ENCODE measurements at places on chromosomes 4 and X.

DNA sequence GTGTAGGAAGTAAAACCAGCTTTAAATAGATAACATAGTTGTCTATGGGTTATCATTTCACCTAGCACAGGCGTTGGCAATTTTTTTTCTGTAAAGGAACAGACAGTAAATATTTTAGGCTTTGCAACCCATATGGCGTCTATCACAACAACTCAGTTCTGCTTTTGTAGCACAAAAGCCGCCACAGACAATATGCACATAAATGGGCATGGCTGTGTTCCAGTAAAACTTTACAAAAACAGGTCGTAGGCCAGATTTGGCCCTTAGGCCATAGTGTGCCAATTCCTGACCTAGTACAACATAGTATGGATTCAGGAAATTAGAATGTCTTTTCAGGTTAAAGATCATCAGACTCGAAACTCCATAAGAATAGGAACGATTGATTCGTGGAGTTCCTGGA lies 265.3 kb upstream of the GK2 start:
- no peak for ATAC-seq

GRCh38 chr4:182653596-182653995 lies 263.6 kb downstream of the DCTD start:
- ATAC-seq, result no peak

- peak; percentile 20 for ATAC-seq
These were observed 78.4 kb downstream of the IRF2 start for GRCh38 chr4:184395971-184396391.

DNA sequence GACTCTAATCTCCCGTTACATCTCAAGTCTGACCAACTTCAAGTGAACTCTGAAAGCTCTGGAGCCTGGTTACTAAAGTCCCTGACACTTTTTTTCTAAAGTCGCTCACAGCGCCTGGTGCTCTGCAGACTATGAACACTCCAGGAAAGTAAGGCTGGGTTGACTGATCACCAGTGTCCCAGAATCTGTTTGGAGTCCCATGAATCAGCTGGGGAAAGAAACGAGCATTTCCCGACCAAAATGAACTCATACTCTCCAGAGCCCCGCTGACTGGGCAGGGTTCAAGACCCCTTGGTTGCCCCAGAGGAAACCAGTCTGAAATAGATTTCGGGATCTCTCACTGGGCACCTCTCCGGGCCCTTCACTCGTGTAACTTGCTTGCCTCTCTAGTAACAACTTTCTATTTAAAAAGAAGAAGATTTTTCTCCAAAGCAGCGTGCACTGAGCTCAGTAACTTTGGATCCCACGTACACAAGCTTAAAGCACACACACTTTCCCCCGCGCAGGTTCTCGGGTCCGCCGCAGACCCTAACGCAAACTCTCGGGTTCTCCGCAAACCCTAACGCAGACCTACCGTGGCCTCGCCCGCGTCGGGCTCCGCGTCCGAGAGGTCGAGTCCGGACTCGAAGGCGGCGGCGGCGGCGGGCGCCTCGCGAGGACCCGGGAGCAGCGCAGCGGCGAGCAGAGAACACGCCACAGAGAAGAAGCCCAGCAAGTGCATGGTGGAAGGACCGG lies 964 bp downstream of the VEGFC start:
- peak; percentile 35 for ATAC-seq

- no peak for ATAC-seq
These were observed at the start of gene FRMD7 for GRCh38 chrX:132127743-132128142. TSS of gene FRMD7 (minus strand) at chrX:132128020. CDS start at chrX:132127844, 176 bp downstream.

- no peak for ATAC-seq
These were observed 739.6 kb upstream of the SLIT2 start for GRCh38 chr4:19512086-19512485.

GRCh38 chr4:106263594-106264330 lies 52.2 kb downstream of the TBCK start:
- ATAC-seq, result no peak

- no peak for ATAC-seq
These were observed 31.9 kb downstream of the DTHD1 start for GRCh38 chr4:36313301-36313700.

- ATAC-seq, result no peak
These were observed 442.9 kb downstream of the MID1IP1 start for GRCh38 chrX:39244147-39244546.

DNA sequence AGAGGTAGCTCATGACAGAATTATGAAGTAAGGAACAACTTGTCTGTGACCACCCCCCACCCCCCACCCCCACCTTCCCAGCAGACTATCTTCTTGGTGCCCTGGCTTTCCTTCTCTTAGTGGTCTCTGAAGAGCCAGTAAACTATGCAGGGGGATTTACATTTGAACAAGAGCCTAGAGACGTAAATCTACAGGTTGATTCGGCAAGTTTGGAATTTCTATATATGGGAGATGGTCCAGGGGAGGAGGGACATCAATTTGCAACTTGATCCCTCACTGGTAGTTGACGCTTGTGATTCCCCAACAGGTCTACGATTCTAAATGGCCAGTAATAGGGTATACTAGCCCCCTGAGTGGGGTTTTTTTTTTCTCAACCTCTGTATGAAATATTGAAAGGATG lies 36.7 kb downstream of the IL13RA1 start:
- ATAC-seq, result no peak

DNA sequence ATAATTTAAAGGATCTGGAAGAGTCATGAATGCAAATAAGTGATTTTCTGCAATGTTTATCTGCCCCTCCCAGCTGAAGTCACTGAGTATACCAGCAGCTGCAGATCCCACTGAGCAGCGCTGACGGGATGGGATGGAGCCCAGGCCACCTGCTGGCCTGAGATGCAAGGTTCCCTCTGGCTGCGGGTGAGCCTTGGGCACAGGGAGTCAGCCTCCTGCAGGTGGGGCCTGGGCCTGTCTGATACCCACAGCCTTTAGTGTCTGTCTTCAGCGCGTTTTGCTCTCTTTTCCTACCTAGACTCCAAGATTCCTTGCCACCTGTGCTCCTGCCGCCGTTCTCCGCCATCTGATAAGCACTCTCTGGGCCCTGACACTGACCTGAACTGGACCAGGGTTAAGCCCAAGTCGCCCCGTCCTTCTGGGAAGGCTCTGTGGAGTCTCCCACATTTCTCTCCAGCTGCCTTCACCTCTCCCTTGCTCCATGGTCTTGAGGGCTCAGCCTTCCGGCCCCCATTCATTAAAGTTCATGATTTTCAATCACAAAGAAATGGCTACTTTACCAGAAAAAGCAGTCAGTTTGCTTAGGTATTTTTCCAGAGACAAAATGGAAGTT lies 223.1 kb upstream of the FAT1 start:
- peak; percentile 75 for ATAC-seq

DNA sequence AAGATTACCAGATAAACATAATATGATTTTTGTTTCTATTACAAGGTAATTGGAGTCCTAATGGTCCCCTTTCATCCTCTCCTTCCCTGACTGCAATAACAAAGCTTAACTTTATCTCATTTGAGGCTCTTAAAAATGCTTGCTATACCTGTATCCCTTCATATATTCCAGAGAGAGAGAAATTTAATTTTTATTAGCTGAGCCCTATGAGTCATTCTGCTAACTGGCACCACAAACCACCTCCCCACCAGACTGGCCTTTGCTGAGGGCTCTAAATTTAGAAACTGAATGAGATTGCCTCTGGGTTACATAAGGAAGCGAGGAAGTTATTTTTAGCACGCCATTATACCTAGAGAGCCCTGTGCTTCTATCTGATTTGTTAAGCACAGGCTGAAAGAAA lies 27.4 kb downstream of the CBLL2 start:
- ATAC-seq, result no peak

GRCh38 chr4:125316401-125316790 lies 1.6 kb downstream of the FAT4 start:
- peak; percentile 35 for ATAC-seq

GRCh38 chrX:50691820-50692219 lies 122.2 kb downstream of the SHROOM4 start:
- ATAC-seq, result peak; percentile 71

GRCh38 chrX:115362334-115363095 lies 73.0 kb downstream of the LUZP4 start:
- no peak for ATAC-seq

GRCh38 chrX:150990910-150991309 lies 7.8 kb downstream of the HMGB3 start:
- no peak for ATAC-seq

- peak; percentile 67 for ATAC-seq
These were observed 63.3 kb upstream of the ANXA10 start for GRCh38 chr4:168028970-168029597.

- ATAC-seq, result no peak
These were observed 215.5 kb downstream of the LDB2 start for GRCh38 chr4:16682975-16683374.

- ATAC-seq, result no peak
These were observed 77.3 kb downstream of the PHEX start for GRCh38 chrX:22109442-22109841.

- ATAC-seq, result no peak
These were observed 19.9 kb upstream of the NPFFR2 start for GRCh38 chr4:72011906-72012305.

DNA sequence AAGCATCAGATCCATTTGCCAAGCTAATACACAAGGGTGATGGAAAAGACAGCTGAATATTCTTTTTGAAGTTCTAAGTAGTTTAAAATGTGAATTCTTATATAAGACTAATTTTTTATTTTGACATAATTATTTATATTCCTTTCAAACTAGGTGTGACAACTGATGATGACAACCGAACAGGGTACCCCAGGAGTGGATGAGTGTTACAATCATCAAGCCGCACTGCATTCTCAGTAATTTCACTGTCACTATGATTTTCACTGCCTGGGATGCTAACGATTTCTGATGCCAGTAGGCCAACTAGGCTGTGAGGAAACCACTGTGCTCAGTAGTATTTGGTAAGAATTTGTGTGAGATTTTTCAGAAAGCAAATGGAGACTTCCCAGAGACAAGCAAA lies 317.5 kb downstream of the ARAP2 start:
- ATAC-seq, result no peak

GRCh38 chrX:109773374-109773773 lies 40.3 kb upstream of the ACSL4 start:
- no peak for ATAC-seq

DNA sequence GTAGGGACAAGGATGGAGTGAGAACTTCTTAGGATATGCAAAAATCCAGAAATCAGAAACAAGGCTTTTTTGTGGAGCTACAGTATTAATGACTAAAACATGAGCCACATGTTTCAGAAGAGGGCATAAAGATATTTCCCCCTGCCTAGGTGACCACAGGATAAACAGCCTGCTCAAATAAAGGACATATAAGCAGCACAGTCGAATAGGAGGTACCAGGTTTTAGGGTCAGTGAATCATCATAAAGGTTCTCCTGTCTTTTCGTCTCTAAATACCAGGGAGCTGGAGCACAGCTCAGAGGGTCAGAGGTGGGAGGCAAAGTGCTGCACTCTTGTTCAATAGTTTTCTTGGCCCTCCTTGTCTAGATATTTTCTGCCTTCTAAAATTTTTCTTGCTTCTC lies 211.9 kb upstream of the HS3ST1 start:
- ATAC-seq, result no peak

GRCh38 chr4:38360201-38360600 lies 303.8 kb upstream of the KLF3 start:
- ATAC-seq, result no peak

- ATAC-seq, result peak; percentile 38
These were observed 21.6 kb downstream of the NYX start for GRCh38 chrX:41468647-41469323.

DNA sequence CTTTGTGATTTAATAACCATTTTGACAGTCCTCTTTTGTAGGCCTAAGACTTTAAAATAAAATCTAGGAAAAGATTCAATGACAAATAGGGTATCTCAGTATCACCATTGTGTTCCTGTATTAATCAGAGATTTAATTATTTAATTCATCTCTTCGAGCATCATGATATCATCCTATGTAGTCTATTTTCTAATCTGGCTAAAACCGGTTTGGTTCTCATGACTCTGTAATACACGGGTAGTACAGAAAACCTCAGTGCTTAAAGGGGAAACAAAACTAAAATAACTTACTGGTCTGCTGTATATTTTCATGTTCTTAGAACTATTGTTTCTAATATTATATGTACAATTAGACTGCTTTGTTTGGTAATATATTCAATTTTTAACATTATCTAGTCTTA lies 23.7 kb upstream of the FBXW7 start:
- ATAC-seq, result peak; percentile 42

- ATAC-seq, result peak; percentile 6
These were observed 31.6 kb downstream of the TRMT44 start for GRCh38 chr4:8472158-8472688.

DNA sequence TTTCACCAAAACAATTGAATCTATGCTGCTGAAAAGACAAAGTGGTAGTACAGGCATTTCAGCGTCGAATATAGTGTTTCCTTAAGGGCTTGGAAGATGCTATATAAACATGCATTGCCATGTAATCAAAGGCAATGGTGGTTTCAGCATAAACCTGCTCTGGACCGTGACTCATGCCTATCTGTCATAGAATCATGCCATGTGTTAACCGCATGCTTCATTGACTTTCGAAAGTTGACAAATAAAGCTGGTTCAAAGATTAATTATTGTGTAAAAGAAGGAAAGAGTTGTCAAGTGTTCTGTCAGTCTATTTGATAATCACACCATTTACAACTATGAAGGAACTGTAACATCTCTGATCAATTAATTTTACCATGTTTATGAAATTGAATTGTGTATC lies 83.2 kb downstream of the FUNDC1 start:
- ATAC-seq, result peak; percentile 85

DNA sequence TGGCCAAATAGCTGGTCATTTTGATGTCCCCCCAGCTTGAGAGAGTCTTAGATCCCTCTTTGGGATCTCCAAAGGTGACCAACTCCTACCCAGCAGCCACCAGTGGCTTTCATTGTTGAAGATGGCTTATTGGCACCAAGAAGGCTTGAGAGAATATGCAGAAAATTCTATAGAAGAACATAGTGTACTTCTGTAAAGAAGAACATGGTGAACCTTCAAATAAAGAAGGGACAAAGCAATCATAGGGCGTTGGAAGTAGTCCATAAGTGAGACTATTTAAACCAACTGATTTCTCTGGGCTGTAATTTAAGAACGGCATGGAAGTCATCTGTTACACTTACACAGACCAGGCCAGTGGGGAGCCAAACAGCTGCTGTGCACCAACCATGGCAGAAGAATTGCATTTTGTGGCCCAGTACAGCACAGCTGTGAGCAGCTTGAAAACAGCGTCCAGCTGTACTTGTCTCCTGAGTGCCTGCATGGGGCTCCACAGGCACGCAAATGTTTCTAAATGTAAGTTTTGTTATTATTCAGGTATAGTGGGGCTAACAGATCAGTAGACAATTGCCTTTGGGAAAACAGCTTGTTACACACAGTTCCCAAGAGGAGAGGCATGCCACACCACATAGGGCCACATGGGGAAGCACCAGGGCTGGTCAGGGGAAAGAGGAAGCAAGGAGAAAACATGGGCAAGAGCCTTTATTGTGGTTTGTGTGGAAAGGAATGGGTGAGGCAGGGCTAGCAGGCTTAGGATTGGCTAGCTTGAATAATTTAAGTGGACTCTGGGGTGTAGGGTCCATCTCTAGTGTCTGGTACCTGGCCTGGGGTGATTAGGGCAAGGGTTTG lies 125.0 kb downstream of the ARHGAP6 start:
- no peak for ATAC-seq

GRCh38 chr4:28868841-28869240 lies 1851.3 kb upstream of the PCDH7 start:
- no peak for ATAC-seq
